ENCODE measurements at places on chromosomes 11 and 22.

GRCh38 chr11:100851147-100851546, 164.1 kb downstream of the ARHGAP42 start:
- no peak for DNase-seq

- no peak for DNase-seq
These were observed 62.1 kb downstream of the ADAMTS15 start for GRCh38 chr11:130510407-130511006.

- DNase-seq = no peak
These were observed 8.6 kb downstream of the SNAP29 start for GRCh38 chr22:20867179-20868024.

GRCh38 chr11:63017306-63017974, 1.8 kb upstream of the SLC22A8 start:
- no peak for DNase-seq

DNA sequence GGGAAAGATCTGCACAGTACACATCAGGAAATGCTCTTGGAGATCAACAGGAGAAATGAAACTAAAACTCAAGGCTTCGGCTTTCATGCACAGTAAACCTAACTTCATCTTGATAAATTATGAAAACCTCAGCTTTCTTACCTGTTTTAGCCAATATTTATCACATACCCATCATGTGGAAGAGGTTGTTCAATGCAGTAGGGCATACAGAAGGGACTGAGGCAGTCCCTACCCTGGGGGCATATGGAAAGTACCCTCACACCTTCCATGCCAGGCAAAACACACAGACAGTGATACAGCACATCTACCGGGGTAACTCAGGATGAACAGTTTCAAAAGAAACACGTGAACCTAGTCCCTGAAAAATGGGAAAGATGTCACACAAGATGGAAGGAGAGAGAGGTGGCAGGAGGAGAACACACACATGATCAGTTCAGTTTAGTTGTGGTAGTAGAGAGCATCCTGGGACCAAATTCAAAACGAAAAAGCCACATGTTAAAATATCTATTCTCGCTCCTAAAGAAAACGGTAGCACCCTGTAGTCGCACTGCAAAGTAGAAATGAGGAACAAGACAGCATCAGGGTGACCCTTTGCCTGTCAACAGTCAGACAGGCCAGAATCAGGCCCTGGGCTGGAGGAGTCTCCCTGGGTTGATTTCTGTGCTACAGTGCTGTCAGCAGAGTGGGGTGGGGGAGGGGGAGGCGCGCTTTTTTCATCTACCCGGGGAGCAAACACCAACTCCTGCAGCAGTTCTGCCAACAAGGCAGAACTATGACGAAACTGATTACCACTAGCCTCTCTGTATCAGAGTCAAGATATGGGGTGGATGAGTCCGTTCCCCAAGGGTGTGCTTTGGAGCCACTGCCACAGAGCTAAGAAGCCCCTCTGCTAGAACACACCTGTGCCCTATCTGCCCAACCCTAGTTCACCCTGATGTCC, 1.3 kb downstream of the HIRA start:
- DNase-seq = peak; percentile 51

DNA sequence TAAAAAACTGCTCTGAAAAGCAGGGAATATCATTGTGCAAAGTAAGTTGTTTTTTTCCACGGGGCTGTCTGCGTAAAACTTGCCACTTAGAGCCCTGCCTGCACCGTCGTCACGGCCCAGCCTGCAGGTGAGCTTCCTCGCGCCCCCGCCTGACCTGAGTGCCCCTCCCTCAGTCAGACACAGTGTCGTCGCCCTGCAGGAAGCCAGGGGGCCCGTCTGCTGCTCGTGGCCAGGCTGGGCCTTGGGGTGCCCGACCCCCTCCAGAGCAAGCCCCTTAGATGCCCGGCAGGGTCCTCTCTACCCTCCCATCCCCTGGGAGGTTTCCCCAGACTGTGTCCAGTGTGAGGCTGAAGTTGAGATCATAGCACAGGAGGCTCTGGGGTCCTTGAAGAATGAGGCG, 31.6 kb downstream of the SBF1 start:
- DNase-seq = no peak

DNA sequence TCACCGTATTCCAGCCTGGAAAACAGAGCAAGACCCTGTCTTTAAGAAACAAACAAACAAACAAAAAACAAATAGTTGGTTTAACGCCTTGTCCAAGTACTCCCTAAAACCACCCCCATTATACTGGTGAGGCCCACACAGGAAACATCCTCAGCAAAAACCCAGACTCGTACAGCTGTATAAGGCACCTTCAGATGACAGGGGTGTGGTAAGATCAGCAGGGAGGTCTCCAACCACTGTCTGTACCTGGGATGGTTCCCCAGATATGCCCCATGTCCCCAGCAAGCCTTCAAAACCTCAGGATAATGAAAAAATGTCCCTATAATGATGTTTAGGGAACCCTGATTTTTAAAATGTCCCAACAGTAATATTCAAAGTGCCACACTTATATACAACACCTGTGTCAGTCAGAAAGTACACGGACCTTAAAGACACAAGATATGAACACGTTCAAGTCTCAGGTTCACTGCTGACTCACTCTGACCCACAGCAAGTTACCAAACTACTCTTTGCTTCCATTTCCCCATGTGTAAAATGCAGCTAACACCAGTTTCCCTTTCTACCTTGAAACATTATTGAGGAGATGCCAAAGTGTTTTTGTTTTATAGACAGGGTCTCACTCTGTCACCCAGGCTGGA, 9.3 kb downstream of the SF3A1 start:
- DNase-seq = no peak

- DNase-seq = no peak
These were observed 22.9 kb downstream of the TMEM123 start for GRCh38 chr11:102429691-102430090.

DNA sequence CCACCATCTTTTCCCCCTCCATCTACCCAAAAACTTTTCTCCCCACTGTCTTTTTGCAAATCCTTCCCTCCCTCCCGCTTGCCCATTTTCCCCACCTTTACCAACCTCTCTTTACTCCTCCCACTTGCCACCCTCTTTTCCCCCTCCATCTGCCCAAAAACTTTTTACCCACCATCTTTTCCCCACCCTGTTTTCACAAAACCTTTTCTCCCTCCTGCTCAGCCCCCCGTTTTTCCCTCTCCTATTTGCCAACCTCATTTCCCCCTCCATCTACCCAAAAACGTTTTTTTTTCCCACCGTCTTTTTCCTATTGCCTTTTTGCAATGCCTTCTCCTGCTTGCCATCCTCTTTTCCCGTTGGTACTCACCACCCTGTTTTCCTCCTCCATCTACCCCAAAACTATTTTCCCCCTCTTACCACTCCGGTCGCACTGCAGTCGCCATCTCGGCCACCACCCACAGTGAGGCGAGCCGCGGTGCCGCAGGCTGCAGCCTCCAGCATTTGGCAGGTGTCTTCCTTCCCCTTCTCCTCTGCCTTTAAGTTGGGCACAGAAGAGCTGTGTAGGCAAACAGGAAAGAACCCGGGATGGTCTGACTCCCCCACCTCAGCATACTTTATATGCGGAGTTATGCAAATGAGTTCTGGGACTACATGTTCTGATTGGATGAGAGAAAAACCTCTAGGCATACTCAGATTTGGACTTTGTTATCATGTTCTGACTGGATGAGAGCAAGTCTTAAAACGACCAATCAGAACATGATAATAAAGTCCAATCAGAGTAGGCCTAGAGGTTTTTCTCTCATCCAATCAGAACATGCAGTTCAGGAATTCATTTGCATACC, 121.2 kb upstream of the VPREB1 start:
- DNase-seq = no peak

- DNase-seq = no peak
These were observed 368 bp upstream of the CHORDC1 start for GRCh38 chr11:90223248-90223585.

DNA sequence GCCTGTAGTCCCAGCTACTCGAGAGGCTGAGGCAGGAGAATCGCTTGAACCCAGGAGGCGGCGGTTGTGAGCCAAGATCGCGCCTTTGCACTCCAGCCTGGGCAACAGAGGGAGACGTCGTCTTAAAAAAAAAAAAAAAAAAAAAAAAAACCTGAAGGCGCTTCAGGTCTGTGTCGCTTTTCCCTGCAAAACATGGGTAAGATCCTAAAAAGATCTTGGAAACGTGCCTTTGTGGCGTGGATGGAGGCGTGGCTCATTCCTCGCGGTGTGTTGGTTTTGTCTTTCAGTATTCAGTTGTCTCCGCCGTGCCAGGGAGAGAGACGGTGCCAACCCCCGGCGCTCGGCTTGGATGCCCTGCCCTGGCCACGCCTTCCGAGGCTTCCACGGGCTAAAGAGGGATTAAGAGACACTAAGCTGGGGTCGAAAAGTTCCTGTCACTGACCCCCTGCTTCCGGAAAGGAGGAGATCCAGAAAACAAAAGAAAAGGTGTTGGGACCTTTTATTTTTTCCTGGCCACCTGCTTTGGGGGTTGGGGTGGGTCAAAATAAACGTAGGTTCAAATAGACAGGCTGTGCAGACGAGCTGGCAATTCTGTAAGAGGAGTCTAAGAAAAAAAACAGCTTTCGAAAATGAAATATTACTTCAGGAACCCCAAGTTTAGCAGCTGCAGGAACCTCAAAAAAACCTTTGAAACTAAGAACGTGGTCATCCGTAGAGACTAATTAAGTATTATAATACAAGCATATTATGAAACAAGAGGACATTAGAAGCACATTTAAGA, 1.1 kb upstream of the SLC35F2 start:
- DNase-seq = peak; percentile 28

- no peak for DNase-seq
These were observed 417.9 kb upstream of the DDI1 start for GRCh38 chr11:103618528-103618927.

GRCh38 chr11:17277024-17277584, 565 bp downstream of the NUCB2 start:
- peak; percentile 22 for DNase-seq

DNA sequence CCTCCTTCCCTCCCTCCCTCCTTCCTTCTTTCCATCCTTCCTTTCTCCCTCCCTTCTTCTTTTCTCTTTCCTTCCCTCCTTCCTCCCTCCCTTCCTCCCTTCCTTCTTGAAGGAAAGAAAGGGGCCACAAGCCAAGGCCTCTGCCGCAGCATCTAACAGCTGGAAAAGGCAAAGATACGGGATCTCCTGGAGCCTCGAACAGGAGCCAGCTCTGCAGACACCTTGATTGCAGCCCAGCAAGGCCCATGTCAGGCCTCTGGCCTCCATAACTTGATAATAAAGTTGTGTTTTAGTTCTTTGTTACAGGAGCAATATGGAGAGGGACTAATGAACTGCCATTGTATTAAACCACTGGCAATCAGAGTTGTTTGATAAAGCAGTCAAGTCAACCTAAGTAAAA, 348.9 kb upstream of the B3GAT1 start:
- no peak for DNase-seq

- no peak for DNase-seq
These were observed 29.1 kb downstream of the ALG8 start for GRCh38 chr11:78110351-78110750.

- DNase-seq = peak; percentile 58
These were observed at the start of gene CD3E for GRCh38 chr11:118304568-118305248. Gene CD3E, plus strand, starts transcription at chr11:118304730. Its CDS starts 223 bp downstream, at chr11:118304953.

- no peak for DNase-seq
These were observed 5.0 kb downstream of the HEPACAM start for GRCh38 chr11:124930799-124931198.

- no peak for DNase-seq
These were observed 424.3 kb upstream of the FAT3 start for GRCh38 chr11:91800208-91800914.

- peak; percentile 17 for DNase-seq
These were observed 1.1 kb downstream of the EIF4G2 start for GRCh38 chr11:10807493-10808234.

DNA sequence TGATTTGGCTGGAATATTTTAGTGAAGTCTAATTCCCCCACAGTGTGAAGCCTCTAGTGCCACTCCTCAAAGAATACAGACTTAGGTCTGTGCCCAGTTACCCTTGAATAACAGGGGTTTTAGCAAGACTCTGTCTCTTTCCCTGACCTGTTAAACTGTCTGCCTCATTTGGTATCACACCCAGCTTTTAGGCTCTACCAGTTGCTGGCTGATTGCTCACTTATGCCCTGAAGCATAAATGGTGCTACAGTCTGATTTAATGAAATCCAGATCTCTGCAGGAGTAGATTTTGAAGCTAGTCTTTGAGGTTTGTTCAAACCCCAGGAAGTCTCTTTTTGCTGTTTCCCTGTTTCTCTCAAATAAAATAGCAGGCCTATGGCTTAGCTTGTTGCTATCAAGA, 45.2 kb upstream of the LIPT2 start:
- no peak for DNase-seq
